ENCODE measurements at places on chromosomes 1 and 21.

GRCh38 chr21:25528515-25528914 is 78.8 kb downstream of the MRPL39 start:
- no peak for DNase-seq

GRCh38 chr21:27362249-27362648 is 395.4 kb upstream of the ADAMTS5 start:
- peak; percentile 7 for DNase-seq

DNA sequence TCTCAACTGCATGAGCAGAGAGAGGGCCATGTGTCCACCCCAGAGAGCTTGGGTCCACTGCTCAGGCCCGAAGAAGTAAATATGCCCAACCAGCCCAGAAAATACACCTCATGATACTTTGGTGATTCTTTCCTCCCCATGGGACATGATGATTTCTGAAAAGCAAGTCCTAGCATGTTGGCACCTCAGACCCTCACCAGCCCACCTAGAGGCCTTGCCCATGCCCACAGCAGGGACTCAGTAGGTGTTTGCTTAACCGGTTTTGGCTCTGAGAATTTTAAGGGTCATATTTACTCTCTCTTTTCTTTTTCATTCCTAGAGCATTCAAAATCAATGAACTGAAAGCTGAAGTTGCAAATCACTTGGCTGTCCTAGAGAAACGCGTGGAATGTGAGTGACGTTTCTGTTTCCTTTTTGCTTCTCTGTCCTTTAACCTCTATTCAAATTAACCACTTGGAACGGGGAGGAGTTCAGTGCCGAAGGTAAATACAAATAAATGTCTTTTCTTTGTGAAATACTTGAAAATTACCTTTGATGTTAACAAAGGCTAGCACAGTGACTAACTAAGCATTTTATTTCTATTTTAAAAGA is 79.7 kb downstream of the PDE9A start:
- no peak for DNase-seq

- DNase-seq, result no peak
Observed at GRCh38 chr1:201955729-201956143, 433 bp downstream of the TIMM17A start.

DNA sequence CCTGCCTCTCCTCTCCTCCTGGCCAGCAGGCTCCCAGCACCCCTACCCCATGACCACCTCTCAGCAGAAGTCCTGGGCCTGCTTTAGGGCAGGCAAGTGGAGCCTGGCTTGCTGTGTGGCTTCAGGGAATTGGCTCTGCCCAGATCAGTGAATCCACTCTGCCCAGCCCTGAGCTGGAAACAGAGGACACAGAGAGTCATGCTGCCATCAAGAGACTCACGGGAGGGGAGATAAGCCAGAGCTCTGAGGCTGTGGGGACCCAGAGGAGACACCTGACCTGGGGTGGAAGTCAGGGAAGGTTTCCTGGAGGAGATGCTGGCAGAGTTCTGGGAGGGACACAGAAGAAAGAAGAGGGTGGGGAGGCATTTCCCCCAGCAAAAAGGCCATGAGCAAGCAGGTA is 54.2 kb downstream of the GLIS1 start:
- no peak for DNase-seq

DNA sequence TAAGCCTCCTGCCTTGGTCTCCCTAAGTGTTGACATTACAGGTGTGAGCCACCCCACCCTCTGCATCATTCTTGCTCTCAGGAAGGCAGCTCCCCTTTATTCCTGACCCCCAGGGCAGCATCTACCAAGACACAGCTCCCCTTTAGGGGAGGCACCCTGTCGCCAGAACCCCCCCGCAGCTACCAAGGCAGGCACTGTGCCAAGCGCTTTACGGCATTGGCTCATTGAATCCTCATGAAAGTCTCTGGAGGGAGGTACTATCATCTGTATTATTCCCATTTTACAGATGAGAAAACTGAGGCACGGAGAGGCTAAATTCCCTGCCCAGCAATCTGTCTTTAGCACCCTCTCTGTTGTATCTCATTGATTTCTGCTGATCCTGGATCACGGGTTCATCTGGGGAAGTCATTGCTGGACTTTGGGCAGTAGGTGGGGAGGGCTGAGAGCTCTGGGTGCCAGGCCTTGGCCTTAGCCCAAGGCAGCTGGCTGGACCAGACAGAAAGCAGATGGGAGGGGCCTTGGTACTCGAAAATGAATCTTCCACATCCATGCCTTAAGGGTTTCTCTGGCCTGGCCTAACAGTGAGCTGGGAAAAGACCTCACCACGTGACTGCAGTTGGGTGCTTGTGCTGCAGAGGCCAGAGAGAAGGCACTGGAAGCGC is 5.9 kb downstream of the PLOD1 start:
- DNase-seq, result no peak

GRCh38 chr1:114338191-114338890 is 172.7 kb downstream of the TRIM33 start:
- DNase-seq, result no peak

DNA sequence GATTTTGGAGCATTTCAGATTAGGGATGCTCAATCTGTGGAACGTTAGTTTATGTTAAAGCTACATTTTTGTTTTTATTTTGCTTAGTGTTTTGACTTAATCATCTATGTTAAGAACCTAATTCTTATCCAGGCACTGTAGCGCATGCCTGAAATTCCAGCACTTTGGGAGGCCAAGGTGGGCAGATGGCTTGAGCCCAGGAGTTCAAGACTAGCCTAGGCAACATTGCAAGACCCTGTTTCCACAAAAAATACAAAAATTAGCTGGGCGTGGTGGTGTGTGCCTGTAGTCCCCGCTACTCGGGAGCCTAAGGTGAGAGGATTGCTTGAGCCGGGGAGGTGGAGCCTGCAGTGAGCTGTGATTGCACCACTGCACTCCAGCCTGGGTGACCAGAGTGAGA is 23.4 kb downstream of the FNBP1L start:
- DNase-seq, result no peak

DNA sequence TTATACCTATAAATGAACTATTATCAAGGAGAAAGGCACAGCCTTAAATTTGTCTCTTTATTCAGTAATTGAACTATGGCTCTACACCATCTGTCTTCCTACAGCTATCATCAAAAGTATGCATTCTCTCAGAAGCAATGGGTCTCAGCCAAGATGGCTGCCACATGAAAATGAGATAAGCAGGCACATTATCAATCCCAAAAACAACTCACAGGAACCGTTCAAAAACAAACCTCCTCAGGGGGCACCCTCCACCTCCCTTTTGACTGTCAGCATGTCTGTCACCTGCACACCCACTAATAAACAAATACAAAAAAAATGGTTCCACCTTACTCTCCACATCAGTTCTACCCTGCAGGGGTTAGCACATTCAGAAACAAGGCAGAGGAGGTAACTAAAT is 23.6 kb downstream of the KIAA0319L start:
- DNase-seq, result no peak

DNA sequence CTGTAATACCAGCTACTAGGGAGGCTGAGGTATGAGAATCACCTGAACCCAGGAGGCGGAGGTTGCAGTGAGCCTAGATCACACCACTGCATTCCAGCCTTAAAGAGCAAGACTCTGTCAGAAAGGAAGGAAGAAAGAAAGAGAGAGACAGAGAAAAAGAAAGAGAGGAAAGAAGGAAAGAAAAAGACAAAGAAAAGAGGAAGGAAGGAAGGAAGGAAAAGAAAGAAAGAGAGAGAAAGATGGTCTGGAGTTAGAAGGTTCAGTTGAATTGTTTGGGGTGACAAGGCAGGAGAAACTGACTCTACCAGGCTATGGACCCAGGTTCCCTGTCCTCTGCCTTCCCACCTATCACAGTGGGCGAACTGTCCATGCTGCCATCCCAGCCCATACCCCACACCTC is 27.4 kb upstream of the PIK3CD start:
- DNase-seq, result no peak
